Hepatocyte (in vitro differentiated cells): ENCODE measurements at places on chromosomes 6 and 20.

DNA sequence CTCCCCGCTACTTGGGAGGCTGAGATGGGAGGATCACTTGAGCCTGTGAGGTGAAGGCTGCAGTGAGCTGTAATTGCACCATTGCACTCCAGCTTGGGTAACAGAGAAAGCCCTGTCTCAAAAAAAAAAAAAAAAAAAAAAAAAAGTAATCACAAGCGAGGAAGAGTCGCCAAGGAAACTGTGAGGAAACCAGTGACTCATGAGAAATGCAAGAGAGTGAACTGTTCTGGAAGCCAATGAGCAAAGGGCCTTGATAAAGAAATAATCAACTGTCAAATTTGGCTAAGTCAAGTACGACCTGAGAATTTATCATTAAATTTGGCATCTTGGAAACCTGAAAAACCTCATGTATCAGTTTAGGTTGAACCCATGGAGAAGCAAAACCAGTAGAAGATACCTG is 16.1 kb upstream of the LAMP5 start:
- no peak overlapping the region for H3K4me3 ChIP-seq
- DNase-seq = no peak
- no peaks in the 10 kb centered on the region for H3K36me3 ChIP-seq
- H3K27me3 ChIP-seq = peaks cover 15% of the 10 kb centered on the region

DNA sequence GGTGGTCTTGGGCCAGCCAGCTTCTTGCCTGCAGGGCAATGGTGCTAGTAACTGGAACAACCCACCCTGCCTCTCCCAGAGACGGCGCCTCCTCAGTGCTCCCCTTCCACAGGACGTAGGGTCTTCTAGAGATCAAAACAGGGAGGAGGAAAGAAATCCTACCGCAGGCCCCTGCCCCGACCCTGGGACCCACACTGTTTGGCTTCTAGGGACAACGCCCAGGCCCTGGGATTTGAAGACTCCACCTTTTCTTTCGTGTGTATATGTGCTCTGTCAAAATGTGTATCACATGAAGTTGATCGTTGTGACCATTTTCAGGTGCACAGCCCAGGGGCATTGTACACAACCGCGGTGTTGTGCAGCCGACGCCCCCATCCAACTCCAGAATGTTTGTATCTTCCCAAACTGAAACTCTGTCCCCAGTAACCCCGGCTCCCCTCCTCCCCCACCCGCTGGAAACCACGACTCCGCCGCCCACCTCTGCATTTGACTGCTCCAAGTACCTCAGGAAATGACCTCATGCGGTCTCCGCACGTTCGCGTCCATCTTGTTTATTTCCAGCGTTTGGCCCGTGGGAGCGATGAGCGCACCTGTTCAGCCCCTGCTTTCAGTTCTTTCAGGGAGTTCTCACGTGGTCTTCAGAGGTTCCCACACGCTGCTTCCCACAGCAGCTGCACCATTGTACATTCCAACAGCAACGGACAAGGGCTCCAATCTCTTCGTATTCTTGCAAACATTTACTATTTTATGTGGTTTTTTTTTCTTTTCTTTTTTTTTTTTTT is 3.4 kb upstream of the BHLHE23 start:
- H3K27me3 ChIP-seq = peaks cover 90% of the 10 kb centered on the region
- DNase-seq = no peak
- peaks cover 11% of the 10 kb centered on the region for H3K4me1 ChIP-seq
- no peaks in the 10 kb centered on the region for H3K36me3 ChIP-seq
- no peak overlapping the region for H3K27ac ChIP-seq

DNA sequence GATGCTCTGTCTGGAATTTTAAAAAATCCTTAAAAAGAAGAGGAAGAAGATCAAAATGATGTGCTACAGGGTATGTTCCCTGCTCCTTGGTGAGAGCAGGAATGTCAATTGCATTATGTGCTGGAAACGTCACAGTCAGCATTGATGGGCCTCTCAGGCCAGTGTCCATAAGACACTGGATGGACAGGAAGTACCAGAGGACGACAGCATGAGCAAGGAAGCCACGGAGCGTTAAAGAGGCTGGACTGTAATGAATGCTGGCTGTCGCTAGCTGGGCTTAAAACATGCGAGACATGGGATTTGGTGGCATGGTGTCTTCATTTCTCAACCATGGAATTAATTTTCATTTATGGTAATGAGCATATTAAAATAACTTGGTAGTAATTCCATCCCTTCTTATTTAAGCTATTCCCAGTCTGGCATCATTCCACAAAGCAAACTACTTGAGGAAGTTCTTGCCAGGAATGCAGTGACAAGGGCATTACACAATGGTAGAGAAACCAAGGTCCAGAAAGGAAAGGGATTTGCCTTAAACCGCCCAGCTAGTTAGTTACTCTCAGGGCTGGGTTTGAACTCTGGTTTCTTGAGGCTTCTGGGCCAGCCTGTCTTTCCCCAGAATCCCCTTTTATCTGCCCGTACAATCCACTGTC is 166.6 kb upstream of the SOX4 start:
- no peak overlapping the region for H3K27ac ChIP-seq
- no peaks in the 10 kb centered on the region for H3K27me3 ChIP-seq
- no peak overlapping the region for H3K4me3 ChIP-seq
- H3K36me3 ChIP-seq = no peaks in the 10 kb centered on the region

- H3K27ac ChIP-seq = no peak overlapping the region
- no peak overlapping the region for H3K4me3 ChIP-seq
- no peak for DNase-seq
- H3K36me3 ChIP-seq = no peaks in the 10 kb centered on the region
- peaks cover 6% of the 10 kb centered on the region for H3K4me1 ChIP-seq
Observed at GRCh38 chr6:154956771-154957522, 38.2 kb upstream of the TIAM2 start.

GRCh38 chr20:51586005-51586440 is 43.5 kb upstream of the NFATC2 start:
- H3K27me3 ChIP-seq = no peaks in the 10 kb centered on the region
- no peak for DNase-seq
- no peaks in the 10 kb centered on the region for H3K4me1 ChIP-seq
- no peak overlapping the region for H3K4me3 ChIP-seq

GRCh38 chr6:52577778-52578463 is 1.1 kb upstream of the TRAM2 start:
- DNase-seq = no peak
- H3K4me3 ChIP-seq = peak overlapping the region; percentile 100
- H3K27me3 ChIP-seq = no peaks in the 10 kb centered on the region
- no peaks in the 10 kb centered on the region for H3K36me3 ChIP-seq
- H3K4me1 ChIP-seq = peaks cover 31% of the 10 kb centered on the region

DNA sequence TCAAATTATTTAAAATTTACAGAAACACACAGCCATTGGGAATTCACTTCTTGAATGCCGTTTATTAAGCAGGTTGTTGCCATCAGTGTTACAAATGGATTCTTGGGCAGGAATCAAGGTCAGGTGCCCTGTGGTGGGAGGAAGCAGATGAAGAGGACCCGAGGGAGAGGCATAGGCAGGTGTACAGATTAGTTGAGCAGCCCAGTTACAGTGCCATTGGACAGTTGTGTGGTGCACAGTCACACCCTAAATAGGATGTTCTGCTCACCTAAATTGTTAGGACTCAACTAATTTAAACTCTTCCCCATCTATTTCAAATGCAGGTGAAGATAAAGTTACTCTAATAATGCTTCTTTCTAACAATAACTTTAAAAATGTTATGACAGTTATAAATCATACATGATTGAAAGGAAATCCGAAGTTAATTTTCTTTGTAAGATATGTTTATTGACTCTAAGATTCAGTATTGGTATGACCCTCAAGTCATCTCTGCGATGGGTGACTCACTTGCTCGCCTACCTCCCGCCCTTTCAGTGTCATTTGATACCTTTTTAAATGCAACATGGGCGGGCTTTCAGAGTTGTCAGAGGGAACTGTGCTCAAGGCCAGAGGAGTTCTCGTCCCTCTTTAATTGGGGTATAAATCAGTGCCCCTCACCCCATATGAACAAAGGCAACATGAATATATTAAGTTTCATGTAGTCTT is 35.1 kb downstream of the DSE start:
- H3K36me3 ChIP-seq = no peaks in the 10 kb centered on the region
- no peaks in the 10 kb centered on the region for H3K27me3 ChIP-seq
- no peak for DNase-seq
- peaks cover 7% of the 10 kb centered on the region for H3K4me1 ChIP-seq
- no peak overlapping the region for H3K4me3 ChIP-seq
- H3K27ac ChIP-seq = peak overlapping the region; percentile 58

- no peak overlapping the region for H3K4me3 ChIP-seq
- no peak for DNase-seq
- H3K27me3 ChIP-seq = no peaks in the 10 kb centered on the region
- H3K36me3 ChIP-seq = no peaks in the 10 kb centered on the region
Observed at GRCh38 chr6:168851460-168852375, 401.9 kb downstream of the THBS2 start.

DNA sequence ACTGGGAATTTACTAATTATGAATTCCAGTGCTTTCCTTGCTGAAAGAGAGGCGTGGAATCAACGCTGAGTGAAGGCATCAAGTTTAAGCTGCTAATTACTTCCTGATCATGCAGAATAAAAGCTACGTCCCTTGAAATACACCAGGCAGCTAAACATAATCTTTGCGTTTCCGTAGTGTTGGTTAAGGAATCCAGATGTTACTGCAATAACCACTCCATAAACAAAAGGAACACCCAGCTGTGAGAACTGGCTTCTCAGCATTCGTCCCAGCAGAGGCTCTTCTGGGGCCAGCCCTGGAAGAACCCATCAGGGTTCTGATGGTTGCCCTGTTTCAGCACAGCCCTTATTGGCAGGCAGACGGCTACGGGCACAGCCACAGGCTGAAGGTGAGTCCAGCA is 111.4 kb downstream of the CDH26 start:
- no peaks in the 10 kb centered on the region for H3K4me1 ChIP-seq
- H3K4me3 ChIP-seq = no peak overlapping the region
- H3K36me3 ChIP-seq = no peaks in the 10 kb centered on the region
